ENCODE measurements at places on chromosomes 13 and 19. TPM values are rescaled to one million over a fixed set of nuclear protein-coding genes. Genes with fewer than 3 reads are reported as not detected.

GRCh38 chr13:43102304-43102703 lies 78.9 kb downstream of the DNAJC15 start:
- H3K4me3 ChIP-seq = no peak overlapping the region
- H3K27me3 ChIP-seq = no peaks in the 10 kb centered on the region
- H3K36me3 ChIP-seq = no peaks in the 10 kb centered on the region
- no peak overlapping the region for H3K27ac ChIP-seq
- DNase-seq = no peak
- H3K4me1 ChIP-seq = no peaks in the 10 kb centered on the region

GRCh38 chr13:54980651-54981050 lies 1952.0 kb downstream of the OLFM4 start:
- H3K27me3 ChIP-seq = no peaks in the 10 kb centered on the region
- no peak overlapping the region for H3K27ac ChIP-seq
- H3K4me1 ChIP-seq = no peaks in the 10 kb centered on the region
- H3K4me3 ChIP-seq = no peak overlapping the region

- DNase-seq = no peak
- H3K27me3 ChIP-seq = no peaks in the 10 kb centered on the region
- H3K4me1 ChIP-seq = no peaks in the 10 kb centered on the region
- no peak overlapping the region for H3K27ac ChIP-seq
- no peaks in the 10 kb centered on the region for H3K36me3 ChIP-seq
These were observed 28.9 kb downstream of the ARHGEF7 start for GRCh38 chr13:111143865-111144540.

DNA sequence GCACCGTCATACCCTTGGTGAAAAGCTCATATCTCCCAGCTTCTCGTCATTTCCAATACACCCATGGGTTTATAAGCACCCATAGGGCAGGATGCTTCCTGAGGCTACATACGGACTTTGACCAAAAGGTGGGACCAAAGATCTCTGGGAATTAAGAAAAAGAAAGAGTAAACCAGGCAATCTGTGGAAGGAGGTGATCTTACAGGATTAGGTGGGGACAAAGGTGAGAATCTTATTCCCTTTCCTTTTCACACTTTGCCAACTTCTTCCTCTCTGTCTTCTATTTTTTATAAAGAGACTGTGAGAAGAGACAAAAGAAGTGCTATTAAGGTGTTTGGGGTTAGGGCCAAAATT lies 172.0 kb downstream of the DLEU7 start:
- H3K27me3 ChIP-seq = no peaks in the 10 kb centered on the region

DNA sequence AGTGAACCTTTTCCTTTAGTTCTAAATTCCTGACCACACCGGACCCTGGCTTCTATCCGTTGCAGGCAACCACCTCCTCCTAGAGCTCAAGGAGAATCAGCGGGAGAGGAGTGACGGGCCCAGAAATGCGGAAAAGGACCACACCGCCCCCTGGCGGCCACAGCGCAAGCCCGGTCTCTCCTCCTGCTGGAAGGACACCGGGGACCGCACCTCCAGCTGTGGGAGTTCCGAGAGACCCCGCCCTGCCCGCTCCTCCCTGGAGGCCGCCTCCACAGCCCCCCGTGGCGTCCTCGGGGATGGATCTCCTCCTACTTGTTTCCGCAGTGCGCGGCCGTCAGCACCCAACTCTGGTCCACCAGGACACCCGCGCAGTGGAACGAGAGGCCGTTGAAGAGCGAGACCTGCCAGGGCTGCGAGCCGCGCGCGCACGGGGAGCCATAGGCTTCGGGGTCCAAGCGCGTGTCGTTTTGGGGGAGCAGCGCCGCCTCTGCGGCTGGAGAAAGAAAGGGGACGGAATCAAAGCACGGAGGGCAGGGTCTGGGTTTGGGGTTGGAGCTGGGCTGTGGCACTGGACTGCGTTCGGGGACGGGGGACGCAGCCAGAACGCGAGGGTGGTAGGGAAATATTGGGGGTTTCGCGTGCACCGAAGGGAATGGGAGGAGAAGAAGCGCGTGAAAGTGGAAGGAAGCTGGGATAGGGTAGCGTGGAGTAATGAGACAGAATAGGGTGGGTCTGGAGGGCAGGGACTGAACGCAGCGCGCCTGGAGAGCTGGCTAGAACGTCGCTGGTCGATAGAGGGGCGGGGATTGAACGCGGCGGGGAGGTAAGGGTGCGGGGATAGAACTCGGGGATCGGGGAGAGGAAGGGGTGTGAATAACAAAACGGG lies 2.5 kb downstream of the KLK10 start:
- H3K27ac ChIP-seq = peak overlapping the region; percentile 39
- H3K36me3 ChIP-seq = no peaks in the 10 kb centered on the region
- no peaks in the 10 kb centered on the region for H3K4me1 ChIP-seq
- peak; percentile 74 for DNase-seq
- no peaks in the 10 kb centered on the region for H3K27me3 ChIP-seq

GRCh38 chr19:53600217-53600616 lies 31.6 kb upstream of the DPRX start:
- no peaks in the 10 kb centered on the region for H3K27me3 ChIP-seq
- no peak overlapping the region for H3K4me3 ChIP-seq
- H3K27ac ChIP-seq = no peak overlapping the region

Gene ADGRE3
- total RNA-seq = 0.80 TPM

Gene ZNF528
- total RNA-seq = 19.5 TPM
